ENCODE measurements at places on chromosomes 3 and 15. TPM values are rescaled to one million over a fixed set of nuclear protein-coding genes. Genes with fewer than 3 reads are reported as not detected.

GRCh38 chr3:46539443-46540005, 26.6 kb downstream of the LRRC2 start:
- DNase-seq: peak; percentile 37
- no peaks in the 10 kb centered on the region for H3K27me3 ChIP-seq
- peaks cover 9% of the 10 kb centered on the region for H3K4me1 ChIP-seq
- H3K27ac ChIP-seq: no peak overlapping the region
- H3K36me3 ChIP-seq: no peaks in the 10 kb centered on the region

- no peak overlapping the region for H3K27ac ChIP-seq
- peaks cover 47% of the 10 kb centered on the region for H3K4me1 ChIP-seq
- no peak overlapping the region for H3K4me3 ChIP-seq
- H3K36me3 ChIP-seq: no peaks in the 10 kb centered on the region
These were observed 7.4 kb upstream of the ZNF589 start for GRCh38 chr3:48233542-48233941.

The SATB1 gene
- total RNA-seq: 27.4 TPM

GRCh38 chr3:195129644-195130492, 141.1 kb downstream of the XXYLT1 start:
- H3K4me1 ChIP-seq: peaks cover 33% of the 10 kb centered on the region
- DNase-seq: no peak
- no peaks in the 10 kb centered on the region for H3K27me3 ChIP-seq
- no peak overlapping the region for H3K27ac ChIP-seq
- no peak overlapping the region for H3K4me3 ChIP-seq
- no peaks in the 10 kb centered on the region for H3K36me3 ChIP-seq

The RTP3 gene
- total RNA-seq: not detected

DNA sequence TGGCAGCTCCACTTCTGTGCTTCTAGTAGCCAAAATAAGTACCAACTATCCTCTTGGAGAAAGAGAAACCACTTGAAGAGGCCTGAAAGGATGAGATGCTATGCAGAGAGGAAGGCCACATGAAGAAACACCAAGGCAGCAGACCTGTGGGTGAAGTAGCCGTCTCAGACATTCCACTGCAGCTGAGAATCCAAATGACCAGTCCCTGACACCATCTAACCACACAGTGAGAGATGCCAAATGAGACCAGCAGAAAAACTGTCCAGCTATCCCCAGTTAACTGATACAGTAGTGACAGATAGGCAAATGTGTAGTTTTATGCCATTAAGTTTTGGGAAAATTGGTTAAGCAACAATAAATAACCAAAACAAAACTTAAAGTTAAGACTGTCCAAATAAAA, 47.9 kb upstream of the ZSCAN2 start:
- no peak overlapping the region for H3K4me3 ChIP-seq
- H3K27me3 ChIP-seq: no peaks in the 10 kb centered on the region
- H3K36me3 ChIP-seq: no peaks in the 10 kb centered on the region
- H3K4me1 ChIP-seq: peaks cover 4% of the 10 kb centered on the region

GRCh38 chr15:29889542-29890329, 67.5 kb upstream of the TJP1 start:
- H3K27me3 ChIP-seq: peaks cover 5% of the 10 kb centered on the region
- no peak for DNase-seq
- no peak overlapping the region for H3K27ac ChIP-seq
- H3K4me3 ChIP-seq: no peak overlapping the region

DNA sequence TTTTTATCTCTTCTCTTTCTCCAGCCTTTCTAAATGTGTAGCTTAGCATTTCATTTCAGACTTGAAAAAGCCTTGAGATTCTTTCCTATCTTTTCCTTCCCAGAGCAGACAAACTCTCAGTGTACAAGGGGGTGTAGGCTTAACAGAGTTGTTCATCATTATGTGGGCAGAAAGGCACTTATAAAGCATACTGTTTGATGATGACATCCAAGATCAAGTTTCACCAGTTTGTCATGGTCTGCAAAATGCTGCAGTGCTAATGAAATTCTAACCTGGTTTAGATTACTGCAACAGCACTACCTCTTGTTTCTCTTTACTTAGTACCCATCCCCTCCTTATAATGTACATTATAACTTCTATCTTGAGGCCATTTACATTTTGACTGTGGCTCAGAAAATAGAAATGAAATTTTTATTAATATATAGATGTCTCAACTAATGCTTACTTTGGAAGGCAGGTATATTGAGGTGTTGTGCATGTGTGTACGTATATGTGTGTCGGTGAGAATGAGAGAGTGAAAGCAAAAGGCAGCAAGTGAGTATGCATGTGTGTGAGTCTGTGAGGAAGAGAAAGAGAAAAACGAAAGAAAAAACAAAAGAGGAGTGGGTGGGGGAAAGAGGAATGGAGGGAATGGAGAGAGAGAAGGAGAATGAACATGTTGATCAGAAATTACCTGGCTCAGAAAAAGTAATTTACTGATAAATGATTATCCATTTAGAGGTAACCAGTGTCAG, 1043.6 kb downstream of the TUSC7 start:
- DNase-seq: no peak
- no peaks in the 10 kb centered on the region for H3K4me1 ChIP-seq
- H3K27ac ChIP-seq: no peak overlapping the region
- no peaks in the 10 kb centered on the region for H3K36me3 ChIP-seq

DNA sequence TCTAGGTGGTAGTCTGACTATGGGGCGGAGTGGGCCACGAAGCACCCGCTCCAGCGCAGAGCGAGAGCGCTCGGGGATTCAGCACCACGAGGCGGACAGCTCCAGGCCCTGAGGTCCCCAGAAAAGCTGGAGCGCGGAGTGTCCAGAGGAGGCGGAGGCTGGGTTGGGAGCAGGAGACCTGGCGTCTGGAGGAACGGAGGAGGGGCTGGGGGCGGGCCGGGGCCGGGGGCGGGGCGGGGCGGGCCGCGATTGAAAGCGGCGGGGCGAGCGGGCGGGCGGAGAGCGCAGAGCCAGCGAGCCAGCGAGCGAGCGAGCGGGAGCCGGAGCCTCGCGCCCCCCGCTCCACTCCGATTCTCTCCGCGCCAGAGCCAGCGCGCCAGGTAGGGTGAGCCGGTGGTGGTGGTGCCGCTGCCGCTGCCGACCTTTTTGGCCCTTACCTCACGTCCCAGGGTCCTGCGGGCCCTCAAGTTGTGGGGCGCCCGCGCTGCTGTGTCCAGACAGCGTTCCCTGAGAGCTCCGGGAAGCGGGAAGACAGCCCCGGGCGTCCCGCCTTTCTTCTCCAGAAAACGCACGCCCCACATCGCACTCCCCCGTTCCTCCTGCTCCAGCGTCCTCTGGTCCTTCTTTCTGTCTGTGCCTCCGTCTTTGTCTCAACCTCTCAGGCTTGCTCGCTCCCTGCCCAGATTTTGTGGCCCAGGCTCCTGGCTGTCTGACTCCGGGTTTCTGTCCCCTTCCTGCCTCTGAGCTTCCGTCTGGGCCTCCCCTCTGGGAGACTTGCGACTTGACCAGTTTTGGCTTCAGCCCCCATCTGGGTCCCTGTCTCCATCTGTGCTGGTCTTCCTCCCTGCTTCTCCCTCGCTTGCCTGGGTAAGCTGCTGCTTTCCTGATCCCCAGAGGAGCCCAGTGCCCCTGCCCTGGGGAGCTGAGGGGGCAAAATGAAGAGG, at the start of gene GRM2:
TSS of gene GRM2 (plus strand) at position 281 of the 944 bp plus-strand sequence. CDS start 1,916 bp downstream, outside the sequence.
- H3K4me3 ChIP-seq: peak within 1 kb of the TSS; percentile 46
- peaks cover 25% of the 10 kb centered on the region for H3K36me3 ChIP-seq
- peak; percentile 70 for DNase-seq
- peaks cover 12% of the 10 kb centered on the region for H3K4me1 ChIP-seq
- no peaks in the 10 kb centered on the region for H3K27me3 ChIP-seq
- no peak within 1 kb of the TSS for H3K27ac ChIP-seq

DNA sequence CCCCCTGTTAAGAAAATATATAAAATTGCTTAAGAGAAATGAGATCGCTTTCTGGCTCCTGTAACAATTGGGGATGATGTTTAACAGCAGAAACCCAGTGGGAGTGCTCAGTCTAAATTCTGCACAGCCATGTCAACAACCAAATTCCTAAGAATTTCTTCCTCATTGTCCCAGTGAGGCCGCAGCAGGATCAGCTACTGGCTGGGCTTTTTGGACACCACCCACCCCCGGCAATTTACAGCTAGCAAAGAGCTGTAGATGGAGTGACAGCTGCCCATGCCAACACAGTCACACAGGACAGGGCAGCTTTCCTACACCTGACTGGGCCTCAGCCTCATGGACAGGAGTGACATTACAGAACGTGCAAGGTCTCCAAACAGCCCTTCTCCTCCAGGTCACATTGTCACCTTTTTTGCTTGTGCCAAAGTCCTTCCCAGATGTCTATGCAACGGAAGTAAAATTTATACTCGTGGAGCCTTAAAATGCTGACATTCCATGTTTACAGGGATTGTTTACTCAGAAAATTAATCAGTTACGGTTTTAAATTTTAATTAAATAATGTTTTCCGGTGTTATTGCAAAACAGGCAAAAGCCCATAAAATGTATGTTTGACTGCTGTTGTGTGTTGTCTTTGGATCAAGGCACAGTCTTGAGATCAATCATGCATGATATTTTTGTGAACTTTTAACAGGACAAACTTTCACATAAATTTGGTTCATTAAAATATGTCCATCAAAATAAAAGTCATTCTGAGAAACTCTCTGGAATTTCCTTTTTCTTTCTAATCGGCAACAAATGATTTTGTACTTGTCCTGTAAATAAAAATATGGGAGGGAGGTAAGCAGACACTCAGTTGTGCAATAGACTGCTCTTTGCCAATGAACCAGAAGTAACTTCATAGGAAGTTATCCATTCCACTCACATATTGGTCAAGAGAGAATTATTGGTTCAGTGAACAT, 943.2 kb downstream of the MCTP2 start:
- no peaks in the 10 kb centered on the region for H3K36me3 ChIP-seq
- H3K4me1 ChIP-seq: no peaks in the 10 kb centered on the region

The GOLGA8N gene
- 6.4 TPM for total RNA-seq

The ZNF620 gene
- total RNA-seq: 1.7 TPM

DNA sequence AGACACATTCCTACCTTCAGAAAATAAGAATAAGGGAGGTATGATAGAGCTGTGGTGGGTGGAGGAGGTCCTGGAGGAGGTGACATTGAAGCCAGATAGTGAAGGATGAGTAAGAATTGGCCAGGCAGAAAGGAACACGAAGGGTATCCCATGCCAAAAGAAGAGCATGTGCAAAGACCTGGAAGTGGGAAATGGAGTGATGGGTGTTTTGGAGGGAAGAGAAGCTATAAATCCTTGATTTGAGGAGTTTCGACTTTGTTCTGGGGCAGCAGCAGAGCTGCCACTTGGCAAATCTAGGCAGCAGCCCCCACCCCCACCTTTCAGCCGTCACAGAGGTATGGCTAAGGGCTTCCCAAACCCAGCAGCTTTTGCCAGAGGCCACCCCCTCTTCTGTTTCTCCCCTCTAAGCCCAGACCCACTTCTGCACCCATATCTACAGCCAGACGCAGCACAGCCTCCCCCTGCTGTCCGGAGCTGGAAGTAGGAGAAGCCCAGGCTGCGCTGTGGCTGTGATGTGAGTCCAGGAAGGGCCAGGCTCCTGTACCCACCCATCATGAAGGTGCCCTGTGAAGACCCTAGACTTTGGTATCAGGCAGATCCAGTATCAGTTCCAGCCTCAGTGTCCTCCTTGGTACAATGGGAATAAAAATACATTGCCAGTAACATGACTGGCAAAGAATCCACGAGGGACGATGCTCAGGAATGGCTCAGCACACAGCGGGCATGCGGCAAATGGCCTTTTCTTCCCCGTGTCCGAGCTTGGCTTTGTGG, 188.7 kb upstream of the LINGO1 start:
- H3K27me3 ChIP-seq: peaks cover 68% of the 10 kb centered on the region
- no peak overlapping the region for H3K27ac ChIP-seq
- no peak overlapping the region for H3K4me3 ChIP-seq

The SNURF gene
- 7.1 TPM for total RNA-seq

GRCh38 chr3:112129925-112130637, 3.0 kb downstream of the GCSAM start:
- no peak overlapping the region for H3K27ac ChIP-seq
- no peaks in the 10 kb centered on the region for H3K36me3 ChIP-seq
- peaks cover 21% of the 10 kb centered on the region for H3K4me1 ChIP-seq
- H3K27me3 ChIP-seq: no peaks in the 10 kb centered on the region
- H3K4me3 ChIP-seq: no peak overlapping the region

The GOLGA8G gene
- not detected for total RNA-seq

The SUSD5 gene
- total RNA-seq: 1.1 TPM

- peaks cover 2% of the 10 kb centered on the region for H3K4me1 ChIP-seq
- DNase-seq: no peak
- no peaks in the 10 kb centered on the region for H3K27me3 ChIP-seq
- H3K36me3 ChIP-seq: no peaks in the 10 kb centered on the region
- H3K27ac ChIP-seq: no peak overlapping the region
- H3K4me3 ChIP-seq: no peak overlapping the region
These were observed 290.4 kb upstream of the STT3B start for GRCh38 chr3:31242026-31242960.

DNA sequence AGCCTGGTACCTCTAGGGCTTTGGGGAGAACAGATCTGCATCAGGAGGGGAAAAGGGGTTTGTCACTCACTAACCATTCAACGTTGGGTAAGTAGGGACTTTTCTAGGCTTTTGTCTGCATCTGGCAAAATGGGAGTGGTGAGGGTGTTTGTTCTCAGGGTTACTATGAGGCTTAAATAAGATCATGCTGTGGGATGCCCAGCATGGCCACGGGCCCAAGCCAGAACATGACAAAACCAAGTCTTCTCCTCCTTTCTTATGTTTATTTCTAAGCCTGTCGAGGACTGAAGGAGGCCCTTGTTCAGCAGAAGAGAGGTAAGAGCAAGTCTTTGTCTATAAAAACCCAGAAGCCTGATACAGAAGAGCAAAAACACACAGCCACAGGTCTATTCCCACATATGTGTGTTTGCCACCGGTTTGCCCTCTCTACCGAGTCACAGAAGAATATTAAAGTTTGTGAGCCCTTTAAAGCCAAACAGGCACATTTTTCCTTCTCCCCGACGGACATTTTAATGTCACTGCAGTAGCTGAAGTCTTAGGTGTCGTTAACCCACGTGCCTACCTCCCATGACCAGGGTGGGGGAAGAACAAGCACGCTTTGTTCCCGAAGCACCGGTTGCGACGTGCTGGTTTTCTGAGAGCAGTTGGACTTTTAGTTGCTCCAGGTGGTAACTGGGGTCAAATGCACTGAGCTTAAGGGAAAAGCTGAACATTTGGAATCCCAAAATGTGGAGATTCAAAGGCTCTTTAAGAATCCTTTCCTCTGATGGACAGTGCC, 72.1 kb downstream of the NOX5 start:
- H3K27ac ChIP-seq: no peak overlapping the region
- peaks cover 32% of the 10 kb centered on the region for H3K4me1 ChIP-seq
- H3K36me3 ChIP-seq: no peaks in the 10 kb centered on the region
- no peak for DNase-seq
- H3K27me3 ChIP-seq: no peaks in the 10 kb centered on the region
- no peak overlapping the region for H3K4me3 ChIP-seq

GRCh38 chr3:56086355-56086754, 381.9 kb downstream of the ERC2 start:
- no peaks in the 10 kb centered on the region for H3K27me3 ChIP-seq
- H3K4me1 ChIP-seq: no peaks in the 10 kb centered on the region
- H3K27ac ChIP-seq: no peak overlapping the region
- no peak overlapping the region for H3K4me3 ChIP-seq

The BOC gene
- total RNA-seq: 129 TPM

The WNT5A gene
- total RNA-seq: 9.4 TPM

DNA sequence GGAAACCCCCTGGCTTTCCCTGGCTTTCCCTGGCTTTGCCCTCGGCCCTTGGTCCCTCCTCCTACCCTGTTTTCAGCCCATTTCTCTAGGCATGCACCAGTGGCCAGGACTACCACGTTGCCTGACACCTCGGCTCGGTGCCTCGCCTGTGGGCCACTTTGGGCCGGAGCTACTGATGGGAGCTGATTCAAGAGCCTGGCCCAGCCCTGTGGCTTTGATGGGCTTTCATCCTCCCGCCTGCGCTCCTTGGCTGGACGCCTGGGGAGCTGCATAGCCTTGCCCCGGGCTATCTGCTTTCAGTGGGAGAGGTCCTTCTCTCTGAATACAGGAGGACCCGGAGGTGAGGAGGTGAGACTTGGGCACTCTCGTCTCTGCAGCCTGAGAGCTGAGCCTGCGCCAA, 192.7 kb upstream of the HES1 start:
- H3K4me3 ChIP-seq: no peak overlapping the region
- no peak for DNase-seq
- peaks cover 6% of the 10 kb centered on the region for H3K4me1 ChIP-seq

The COL7A1 gene
- 356 TPM for total RNA-seq
